ENCODE measurements at places on chromosomes 7 and 10.
A peak's percentile ranks its signal among the peaks of the same experiment; 100 is the strongest.

- peak; percentile 76 for DNase-seq
These were observed 811 bp upstream of the ARHGAP12 start for GRCh38 chr10:31929261-31930022.

DNA sequence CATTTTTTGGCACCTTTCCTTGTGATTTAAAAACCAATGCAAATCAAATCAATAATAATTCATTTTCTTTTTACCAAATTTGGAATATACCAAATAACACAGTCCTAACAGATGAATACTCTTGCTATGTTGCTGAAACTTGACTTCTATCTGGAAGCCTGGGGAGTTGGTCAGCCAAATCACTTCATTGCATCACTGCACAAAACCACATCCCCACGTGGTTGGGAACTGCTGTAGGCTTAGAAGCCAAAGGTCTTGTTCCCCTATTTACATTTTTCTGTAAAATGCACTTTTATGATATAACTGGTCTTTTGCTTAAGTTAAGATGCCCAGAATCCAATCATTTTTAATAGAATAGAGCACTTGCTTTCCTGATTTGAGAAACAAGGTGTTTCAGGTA, 15.2 kb downstream of the GPR85 start:
- no peak for DNase-seq

GRCh38 chr7:131604841-131605279, 48.4 kb upstream of the PODXL start:
- DNase-seq = no peak

DNA sequence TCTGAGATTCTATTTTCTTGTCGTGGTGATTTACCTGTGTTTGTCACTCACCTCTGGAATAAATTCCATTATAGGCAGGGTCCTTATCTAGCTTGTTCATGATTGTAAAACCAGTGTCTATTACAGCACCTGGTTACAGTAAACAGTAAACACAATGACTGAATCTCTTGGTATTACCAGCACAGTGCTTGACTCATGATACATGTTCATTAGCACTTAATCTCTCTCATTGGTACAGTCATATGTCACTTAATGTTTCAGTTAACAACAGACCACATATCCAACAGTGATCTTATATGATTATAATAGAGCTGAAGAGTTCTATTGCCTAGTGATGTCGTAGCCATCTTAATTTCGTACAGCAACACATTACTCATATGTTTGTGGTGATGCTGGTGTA, 1.6 kb upstream of the TASOR2 start:
- no peak for DNase-seq

GRCh38 chr10:102743078-102743587, 615 bp upstream of the WBP1L start:
- DNase-seq = no peak

GRCh38 chr7:51731075-51731474, 414.5 kb upstream of the COBL start:
- no peak for DNase-seq

DNA sequence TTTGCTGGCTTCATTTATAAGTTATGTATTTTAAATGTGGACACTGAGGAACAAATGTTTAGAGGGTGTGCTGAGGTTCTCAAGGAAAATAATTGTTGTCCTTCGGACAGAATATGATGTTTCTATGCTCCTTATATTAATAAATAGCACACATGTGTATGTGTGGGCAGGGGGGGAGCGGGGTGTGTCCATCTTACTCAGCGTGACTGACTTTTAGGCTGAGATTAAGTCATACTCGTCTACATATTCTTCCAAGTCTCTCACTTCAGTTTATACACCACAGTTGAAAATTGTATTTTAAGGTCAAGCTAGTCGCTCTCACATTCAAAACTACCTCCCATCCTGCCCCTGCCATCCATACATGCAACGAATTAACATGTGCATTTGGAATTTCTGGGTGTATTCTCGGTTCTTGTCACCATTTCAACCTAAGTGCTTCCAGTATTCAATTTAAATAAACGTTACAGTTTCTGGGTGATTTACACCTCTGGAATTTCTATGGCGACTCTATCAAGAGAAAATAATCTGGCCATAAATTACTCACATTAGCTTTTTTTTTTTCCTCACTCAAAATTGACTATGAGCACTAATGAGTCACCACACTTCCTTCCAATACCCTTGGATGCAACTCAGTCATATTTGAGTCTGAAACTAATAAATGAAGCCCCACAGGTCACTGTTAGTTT, 3.3 kb downstream of the PCDH15 start:
- DNase-seq = no peak

DNA sequence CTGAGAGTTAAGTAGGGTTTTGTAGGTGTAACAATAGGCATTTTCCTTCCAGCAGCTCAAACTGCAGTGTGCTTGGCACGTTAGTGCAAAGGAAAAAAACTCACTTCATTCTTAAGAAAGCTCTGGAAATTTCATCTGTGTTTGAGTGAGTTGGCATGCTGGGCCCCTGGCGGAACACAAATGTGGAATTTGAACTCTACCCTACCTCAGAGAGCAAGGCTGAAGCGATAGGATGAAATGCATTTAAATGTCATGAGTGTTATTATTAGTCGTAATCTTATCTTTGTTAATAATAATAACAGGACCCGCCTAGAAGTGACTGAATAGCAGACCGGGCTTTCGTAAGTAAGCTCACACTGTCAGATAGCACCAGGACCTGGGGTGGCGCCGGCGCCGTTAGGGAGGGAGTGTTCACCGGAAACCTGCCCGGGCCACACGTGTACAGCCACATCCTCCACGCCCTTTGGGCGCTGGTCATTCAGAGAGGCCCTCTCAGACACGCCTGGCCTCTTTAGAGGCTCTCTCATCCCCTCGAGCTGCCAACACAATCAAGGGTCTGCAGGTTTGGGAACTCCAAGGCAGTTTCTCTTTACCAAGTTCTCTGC, 63.5 kb downstream of the GRK5 start:
- DNase-seq = peak; percentile 95

GRCh38 chr10:69338547-69339450, 60.5 kb downstream of the HK1 start:
- DNase-seq = no peak

DNA sequence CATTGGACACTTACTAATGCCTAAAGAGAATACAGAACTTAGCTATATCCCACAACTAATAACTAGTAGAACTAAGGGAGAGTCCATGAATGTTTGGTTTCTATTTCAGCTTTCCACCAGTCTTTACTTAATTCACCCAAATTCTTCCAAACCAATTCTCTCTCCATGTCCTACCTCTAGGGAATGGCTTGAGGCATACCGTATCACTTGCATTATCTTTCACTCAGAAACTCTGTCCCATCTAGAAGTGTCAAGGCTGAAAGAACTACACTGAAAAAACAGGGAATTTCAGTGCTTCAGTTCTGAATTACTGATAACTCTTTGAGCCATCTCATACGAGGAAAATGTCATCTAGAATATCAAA, 758 bp downstream of the TMEM168 start:
- no peak for DNase-seq

- peak; percentile 33 for DNase-seq
These were observed 111.9 kb upstream of the FAM20C start for GRCh38 chr7:80259-81067.

- DNase-seq = no peak
These were observed 480 bp downstream of the VPS50 start for GRCh38 chr7:93232673-93233018.

DNA sequence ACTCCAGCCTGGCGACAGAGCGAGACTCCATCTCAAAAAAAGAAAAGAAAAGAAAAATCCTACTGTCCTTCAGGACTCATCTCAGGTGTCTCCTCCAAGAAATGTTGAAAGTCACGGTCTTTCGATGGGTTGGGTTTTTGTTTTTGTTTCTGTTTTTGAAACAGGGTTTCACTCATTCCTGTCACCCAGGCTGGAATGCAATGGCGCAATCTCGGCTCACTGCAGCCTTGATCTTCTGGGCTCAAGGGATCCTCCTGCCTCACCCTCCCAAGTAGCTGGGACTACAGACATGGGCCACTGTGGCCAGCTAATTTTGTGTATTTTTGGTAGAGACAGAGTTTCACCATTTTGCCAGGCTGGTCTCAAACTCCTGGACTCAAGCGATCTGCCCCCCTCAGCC, 3.1 kb upstream of the SORBS1 start:
- no peak for DNase-seq

- no peak for DNase-seq
These were observed 25.6 kb upstream of the RBAK start for GRCh38 chr7:5020098-5020497.

DNA sequence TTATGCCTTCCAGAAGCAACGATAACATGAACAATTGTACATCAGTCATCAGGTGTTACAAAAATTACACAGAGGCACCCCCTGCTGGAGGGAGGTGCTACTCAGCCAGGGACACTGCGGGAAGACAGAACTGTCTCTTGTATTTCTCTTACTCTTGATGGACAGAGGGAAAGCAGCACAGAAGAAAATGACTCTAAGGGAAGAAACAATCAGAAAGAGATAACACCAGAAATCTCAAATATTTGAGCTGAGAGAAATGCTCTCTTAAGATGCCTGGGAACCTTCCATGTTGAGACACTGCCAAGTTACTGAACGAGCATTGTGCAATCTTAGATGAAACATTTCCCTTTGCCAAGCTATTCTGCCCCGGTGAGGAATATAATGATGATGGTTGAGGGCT, 227.6 kb upstream of the NPSR1 start:
- no peak for DNase-seq

DNA sequence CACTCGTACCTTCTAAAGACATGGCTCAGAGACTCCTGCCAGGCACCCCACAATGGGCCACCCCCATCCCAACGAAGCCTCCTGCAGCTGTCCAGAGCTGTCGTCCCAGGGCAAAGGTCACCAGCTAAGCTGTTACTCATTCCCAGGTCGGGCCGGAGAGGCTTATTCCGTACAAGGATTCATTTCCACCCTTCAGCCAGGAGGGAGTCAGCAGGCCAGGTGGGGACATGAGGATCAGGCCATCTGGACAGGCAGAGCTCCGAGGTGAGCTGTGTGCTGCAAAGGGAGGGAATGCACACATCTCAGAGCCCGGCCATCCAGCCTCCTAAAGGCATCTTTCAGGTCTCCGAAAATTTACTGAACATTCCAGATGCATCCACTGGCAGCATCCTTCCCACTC, 63.9 kb upstream of the NANOS1 start:
- DNase-seq = no peak

GRCh38 chr7:3862774-3863173, 561.7 kb downstream of the SDK1 start:
- DNase-seq = no peak

GRCh38 chr10:20856484-20856883, 40.6 kb downstream of the NEBL start:
- no peak for DNase-seq

GRCh38 chr10:100505164-100505563, 14.5 kb downstream of the SEC31B start:
- DNase-seq = no peak

DNA sequence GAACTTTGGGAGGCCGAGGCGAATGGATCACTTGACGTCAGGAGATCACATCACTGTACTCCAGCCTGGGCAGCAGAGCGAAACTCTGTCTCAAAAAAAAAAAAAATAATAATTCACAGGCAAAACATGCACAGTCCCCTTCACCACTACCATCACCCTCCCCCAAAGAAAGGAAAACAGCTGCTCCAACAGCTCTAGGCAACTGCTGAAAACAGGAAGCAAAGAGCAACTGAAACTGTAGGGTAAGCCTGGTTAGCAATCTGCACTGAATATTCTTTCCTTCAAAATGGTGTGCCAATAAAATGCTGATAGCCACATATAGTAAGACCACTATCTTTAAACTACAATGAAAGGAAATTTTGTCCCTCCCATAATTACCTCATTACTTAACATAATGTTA, 11.8 kb downstream of the NT5C2 start:
- peak; percentile 40 for DNase-seq
